Kidney epithelial cell (primary cell): ENCODE measurements at places on chromosomes 2 and 18. TPM values are rescaled to one million over a fixed set of nuclear protein-coding genes. Genes with fewer than 3 reads are reported as not detected.
A peak's percentile ranks its signal among the peaks of the same experiment; 100 is the strongest.

GRCh38 chr2:230713331-230714135, 891 bp downstream of the CAB39 start:
- no peak for DNase-seq

GRCh38 chr2:8486141-8486540, 195.7 kb upstream of the ID2 start:
- DNase-seq: no peak

DNA sequence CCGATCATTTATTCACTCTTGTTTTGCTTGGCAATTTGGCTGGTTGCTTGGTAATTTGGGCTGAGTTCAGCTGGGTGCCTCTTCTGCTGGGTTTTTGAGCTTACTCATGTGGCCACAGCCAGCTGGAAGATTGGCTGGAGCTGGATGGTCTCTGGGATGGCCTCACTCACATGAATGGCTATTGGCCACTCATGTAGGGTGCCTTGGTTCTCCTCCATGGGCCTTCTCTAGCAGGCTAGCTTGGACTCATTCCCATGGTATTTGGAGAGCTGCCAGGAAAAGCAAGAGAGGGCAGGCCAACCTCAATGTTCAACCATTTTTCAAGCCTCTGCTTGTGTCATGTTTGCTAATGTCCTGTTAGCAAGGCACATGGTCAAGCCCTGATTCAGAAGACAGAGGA, 16.9 kb downstream of the ZAP70 start:
- no peak for DNase-seq

- no peak for DNase-seq
Measured at GRCh38 chr2:105827351-105828096, 82.8 kb downstream of the NCK2 start.

DNA sequence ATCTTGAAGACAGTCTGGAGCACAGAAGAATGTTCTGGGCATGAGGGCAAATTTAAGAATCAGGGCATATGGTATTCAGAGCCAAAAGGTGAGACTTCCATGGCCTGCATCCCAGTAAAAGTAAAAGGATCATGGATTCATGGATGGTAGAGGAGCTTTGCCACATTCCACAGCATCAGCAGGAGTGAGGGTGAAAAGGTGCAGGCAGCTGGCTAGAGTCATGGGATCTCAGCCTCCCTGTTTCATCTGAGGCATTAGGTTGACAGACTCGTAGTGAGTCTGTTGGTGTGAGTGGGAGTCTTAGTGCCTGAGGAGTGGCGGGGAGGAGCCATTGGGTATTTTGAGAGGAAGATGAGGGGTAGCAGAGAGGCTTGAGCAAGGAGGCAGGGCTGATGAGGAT, 301.6 kb downstream of the CYP26B1 start:
- no peak for DNase-seq

DNA sequence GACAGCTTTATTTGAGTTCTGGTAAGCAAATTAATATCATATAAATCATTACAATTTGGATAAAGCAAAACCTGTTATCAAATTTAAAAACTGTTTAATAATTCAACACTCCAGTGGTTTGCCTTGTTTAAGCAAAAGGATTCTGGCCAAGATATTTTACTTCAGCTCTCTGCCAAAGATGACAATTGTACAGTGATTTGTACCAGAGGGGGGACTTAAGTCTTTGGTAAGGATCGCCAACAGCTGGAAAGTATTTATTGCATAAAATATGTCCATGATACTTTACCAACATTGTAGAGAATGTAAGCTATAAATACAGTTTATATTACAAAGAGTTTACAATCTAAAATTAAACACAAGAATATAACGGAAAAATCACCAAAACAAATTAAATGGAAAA, 13.8 kb downstream of the PREPL start:
- no peak for DNase-seq

DNA sequence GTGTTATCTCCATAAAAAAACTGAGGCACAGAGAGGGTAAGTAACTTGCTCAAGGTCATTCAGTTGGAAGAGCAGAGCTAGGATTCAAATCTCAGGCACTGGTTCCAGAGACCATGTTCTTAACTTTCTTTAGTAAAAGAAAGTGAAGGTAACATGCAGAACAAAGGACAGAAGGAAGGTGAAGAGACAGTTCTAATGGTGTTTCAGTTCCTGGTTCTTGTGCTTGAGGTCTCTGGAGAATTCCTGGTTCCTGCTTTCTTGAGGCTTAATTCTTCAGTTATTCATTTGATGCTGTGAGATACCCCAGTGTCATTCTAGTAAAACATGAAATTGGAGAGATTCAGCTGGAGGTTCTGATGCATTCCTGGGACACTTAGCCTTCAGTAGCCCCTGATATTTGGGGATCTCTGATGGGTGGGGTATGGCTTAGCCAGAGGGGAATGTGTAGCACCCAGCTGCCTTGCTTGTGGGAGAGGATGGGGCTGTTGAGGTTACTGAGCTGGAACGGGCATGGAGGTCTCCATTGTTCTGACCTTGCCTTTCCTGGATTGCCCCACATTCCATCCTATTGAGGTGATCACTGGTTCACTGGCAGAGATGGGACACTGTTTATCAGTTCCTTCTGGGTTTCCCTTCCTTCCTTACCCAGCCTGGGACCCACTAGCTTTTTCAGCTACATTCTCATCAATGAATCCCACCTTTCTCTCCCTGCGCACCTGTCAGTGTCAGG, 46.8 kb downstream of the SEMA4F start:
- no peak for DNase-seq

DNA sequence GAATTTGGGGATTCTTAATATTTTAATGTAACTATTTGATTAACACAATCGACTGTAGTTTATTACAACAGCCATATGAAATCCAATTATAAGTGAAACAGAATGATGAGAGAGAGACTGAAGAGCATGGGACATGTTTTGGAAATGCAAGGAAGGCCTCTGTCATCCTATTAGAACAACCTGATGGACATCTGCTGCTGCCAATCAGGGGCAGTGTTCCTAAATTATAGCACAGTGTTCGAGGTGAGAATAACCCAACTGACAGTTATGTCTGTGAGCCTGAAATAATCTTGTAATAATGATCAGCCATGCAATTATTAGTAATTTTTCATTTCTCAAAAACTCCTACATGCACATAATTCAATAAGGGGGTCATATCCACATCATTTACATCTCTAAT, 73.6 kb downstream of the CCDC141 start:
- DNase-seq: no peak

DNA sequence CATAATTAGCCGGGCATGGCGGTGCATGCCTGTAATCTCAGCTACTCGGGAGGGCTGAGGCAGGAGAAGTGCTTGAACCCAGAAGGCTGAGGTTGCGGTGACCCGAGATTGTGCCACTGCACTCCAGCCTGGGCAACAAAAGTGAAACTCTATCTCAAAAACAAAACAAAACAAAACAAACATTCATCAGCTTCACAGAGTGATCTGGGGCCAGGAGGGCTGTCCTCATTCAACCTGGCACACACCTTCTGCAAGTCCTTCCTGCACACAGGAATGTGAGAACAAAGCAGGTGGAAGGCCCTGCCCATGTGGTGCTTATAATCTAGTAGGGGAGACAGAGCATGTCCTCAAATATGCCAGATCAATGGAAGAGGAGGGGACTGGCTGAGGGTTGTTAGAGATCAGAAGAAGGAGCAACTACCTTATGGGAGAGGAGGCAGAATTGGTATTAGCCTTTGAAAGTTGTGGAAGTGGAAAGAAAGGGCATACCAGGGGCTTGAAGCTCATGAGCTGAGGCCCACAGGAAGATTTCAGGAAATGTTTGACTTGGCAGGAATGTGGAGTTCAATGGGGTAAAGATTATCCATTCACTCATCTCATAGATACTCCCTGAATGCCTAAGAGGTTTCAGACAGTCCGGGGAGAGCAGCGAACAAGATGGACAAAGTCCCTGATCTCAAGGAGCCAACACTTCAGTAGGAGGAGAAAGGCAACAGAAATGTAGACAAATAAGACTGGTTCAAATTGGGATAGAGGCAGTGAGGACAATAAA, 155.3 kb upstream of the SIX3 start:
- no peak for DNase-seq

GRCh38 chr18:49848115-49848514, 34.8 kb upstream of the ACAA2 start:
- no peak for DNase-seq

DNA sequence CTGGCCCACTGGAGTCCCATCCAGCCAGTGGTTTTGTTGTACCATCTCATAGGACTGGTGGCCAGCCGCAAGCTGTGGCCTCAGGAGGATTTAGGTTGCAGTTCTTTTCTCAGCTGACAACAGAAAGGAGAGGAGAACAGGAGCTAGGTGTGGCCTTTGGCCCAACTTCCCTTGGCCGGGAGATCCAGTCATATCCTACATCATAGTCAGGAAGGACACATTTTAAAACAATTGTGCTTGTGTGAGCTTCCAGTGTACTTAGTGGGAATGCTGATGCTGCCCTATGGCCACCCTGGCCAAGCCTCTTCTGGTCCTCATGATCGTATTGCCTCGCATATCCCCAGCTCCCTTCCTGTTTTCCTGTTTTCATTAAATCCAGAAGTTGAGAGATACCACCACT, 98.1 kb downstream of the WDSUB1 start:
- no peak for DNase-seq

- DNase-seq: no peak
Measured at GRCh38 chr18:11888726-11889125, 19.4 kb downstream of the MPPE1 start.

- no peak for DNase-seq
Measured at GRCh38 chr2:76455910-76456309, 745.2 kb upstream of the GCFC2 start.

DNA sequence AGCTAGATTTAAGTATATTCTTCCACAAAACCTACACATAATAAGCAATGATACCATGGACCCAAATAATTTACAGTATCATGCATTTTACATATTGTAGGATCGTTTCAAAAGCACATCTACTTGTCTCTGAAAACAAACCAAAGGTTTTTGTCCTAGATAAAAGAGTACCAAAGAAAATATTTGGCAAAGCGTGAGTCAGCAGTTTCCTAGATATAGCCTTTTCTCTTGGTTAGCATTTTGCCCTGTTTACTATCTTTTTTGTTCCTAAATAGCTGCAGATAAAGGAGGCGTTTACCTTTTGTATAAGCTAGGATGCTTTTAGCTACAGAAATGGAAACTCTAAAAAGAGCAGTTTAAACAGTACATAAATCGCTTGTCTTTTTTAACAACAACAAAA, 305.8 kb upstream of the GULP1 start:
- no peak for DNase-seq

GRCh38 chr2:182672466-182673165, 43.4 kb upstream of the DNAJC10 start:
- DNase-seq: peak; percentile 54

- DNase-seq: no peak
Measured at GRCh38 chr2:60383401-60384143, 169.9 kb downstream of the BCL11A start.

DNA sequence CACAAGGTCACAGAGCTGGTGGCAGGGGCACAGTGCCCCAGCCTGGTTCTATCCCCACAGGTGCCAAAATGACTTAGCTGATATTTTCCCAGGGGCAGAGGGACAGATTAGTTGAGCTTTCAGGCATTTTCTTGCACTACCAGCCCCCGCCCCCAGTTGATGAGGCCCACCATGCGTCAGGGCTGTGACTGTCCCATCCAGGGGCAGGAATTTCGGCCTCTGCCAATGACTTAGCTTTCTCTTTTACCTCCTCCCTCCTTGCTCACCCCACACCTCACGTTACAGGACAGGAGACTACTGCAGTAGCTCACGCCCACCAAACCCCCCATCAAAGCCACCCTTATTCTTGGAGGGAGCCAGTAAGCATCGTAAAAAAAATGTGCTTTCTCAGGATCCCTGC, 31.5 kb downstream of the MRO start:
- DNase-seq: no peak

DNA sequence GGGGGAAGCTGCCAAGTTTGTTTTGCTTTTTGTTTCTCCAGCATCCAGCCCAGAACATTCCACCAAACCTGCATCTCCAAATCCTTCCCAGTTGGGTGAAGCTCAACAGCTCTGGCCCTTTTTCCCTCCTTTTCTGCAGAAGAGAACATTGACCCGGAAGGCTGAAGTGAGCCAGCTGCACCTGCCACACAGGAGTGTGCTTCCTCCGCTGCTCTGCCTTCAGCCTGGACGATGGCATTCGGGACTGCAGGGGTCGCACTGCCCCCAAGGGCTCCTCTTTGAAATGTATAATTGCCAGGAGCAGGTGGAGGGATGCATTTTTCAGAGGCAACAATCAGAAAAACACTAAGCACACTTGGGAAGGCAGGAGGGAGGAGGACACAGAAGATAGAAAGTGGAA, 41.8 kb downstream of the ST8SIA5 start:
- DNase-seq: no peak

DNA sequence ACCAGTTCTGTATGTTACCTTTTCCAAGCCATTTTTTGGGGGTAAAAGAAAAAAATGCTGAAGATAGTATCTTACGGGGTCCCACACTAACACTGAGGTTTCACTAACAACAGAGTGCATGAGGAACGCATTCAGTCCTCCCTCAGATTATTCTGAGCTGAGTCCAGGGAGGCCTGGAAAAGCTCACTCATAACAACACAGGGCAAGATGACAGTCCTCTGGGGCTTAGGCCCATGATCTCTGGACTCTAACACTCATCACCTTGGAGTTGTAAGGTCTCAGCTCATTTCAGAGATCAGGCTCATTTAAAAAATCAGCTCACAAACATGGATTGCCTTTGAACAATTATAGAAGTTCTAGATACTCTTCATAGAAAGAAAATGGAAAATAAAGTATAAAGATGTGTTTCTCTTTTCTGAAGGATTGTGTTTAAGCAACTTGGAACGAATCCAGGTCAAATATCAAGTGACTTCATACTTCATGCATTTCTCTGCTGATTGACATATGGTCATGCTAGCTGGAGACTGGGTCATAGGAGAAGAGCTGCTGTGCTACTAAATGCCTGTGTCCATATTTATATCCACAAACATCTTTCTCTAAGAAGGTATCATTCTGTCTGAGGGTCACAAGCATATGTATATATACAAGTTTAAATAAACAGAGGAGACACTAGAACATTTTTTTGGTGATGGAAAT, 265.8 kb downstream of the ALK start:
- DNase-seq: no peak

DNA sequence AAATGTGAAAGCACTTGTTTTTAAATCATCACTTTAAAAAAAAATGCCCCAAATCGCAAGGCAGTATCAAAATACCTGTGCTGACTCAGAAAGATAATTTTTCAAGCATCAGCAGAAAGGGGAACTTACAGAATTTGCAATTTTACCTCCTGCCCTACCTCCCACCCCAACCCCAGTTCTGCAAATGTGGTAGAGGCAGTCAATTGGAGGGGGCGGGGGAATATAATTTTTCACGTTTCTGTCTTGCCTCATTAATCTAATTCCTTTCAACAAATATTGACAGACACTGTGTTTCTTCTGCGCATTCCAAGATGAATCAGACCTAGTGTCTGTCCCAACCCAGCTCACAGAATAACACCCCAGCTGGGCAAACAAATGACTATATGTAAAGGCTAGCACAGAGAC, 76.8 kb downstream of the ALPK2 start:
- DNase-seq: peak; percentile 56

- no peak for DNase-seq
Measured at GRCh38 chr2:179096090-179096489, 46.2 kb upstream of the CCDC141 start.

GRCh38 chr18:64365106-64365505, 216.2 kb upstream of the LINC00305 start:
- no peak for DNase-seq

The SLC5A7 gene
- total RNA-seq: not detected in 2 replicates

The RNF125 gene
- 1.4 and 3.2 TPM in 2 replicates for total RNA-seq

The UCN gene
- 1.6 and 1.7 TPM in 2 replicates for total RNA-seq

The PER2 gene
- 3.3 and 5.3 TPM in 2 replicates for total RNA-seq

The GIGYF2 gene
- total RNA-seq: 39.4 and 46.7 TPM in 2 replicates

The POU3F3 gene
- total RNA-seq: 18.2 and 19.0 TPM in 2 replicates

The C18orf54 gene
- 3.4 and 4.4 TPM in 2 replicates for total RNA-seq

The TNFRSF11A gene
- total RNA-seq: 0.42 and 4.4 TPM in 2 replicates

The OR6B2 gene
- total RNA-seq: not detected in 2 replicates

The SESTD1 gene
- 10.5 and 17.9 TPM in 2 replicates for total RNA-seq

The KYNU gene
- total RNA-seq: 1.8 and 2.7 TPM in 2 replicates
